ENCODE measurements at places on chromosomes 2 and 18.

GRCh38 chr2:851078-851477 is 99.6 kb upstream of the SNTG2 start:
- DNase-seq: no peak

DNA sequence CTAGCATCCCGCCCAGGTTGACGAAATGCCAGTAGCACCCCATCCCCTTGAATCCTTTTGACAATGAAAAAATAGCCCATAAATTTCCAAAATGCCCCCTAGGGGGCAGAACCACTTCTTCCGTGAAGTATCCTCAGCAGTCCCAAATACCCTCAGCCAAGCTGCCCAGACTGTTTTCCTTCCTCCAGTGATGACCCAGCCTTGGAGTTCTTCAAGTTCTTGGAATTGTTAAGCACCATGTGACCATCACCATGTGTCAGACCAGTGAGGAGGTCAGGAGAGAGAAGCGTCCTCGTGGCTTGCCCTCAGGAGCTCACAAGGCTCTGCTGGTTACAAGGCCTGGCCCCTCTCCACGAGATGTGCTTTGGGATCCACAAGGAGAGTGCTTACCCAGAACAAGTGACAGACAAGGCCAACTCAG is 1.4 kb upstream of the SLC23A3 start:
- no peak for DNase-seq

DNA sequence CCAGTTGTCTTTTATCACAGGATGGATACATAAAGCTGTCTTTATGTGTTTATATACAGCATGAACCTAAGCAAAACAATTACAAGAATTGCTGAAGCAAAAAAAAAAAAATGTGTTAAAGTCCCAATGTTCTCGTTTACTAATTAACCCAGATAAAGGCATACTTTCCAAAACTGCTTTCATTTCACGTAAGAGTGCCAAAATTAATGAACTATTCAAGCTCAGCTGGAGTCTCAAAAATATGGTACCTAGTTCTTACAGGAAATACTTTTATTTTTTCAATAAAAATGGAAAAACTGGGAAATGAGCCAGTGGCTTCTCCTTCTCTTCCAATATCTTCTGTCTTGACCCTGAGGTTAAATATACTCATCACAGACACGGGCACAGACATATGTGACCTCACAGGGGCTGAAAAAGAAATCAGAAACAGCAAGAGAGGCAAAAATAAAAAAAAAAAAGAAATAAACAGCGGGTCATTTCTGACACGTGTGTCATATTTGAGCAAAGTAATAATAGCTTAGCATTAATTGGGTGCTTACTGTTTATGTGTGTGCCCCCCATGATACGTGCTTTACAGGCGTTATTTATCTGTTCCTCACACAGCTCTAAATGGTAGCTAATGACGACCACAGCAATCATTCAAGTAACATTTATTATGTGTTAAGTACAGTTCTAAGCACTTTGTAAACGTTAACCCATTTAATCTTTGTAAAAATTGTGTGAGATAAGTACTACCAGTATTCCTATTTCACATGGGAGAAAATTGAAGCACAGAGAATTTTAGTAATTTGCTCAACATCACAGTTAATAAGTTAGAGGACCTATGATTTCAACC is 158.0 kb upstream of the MMADHC start:
- DNase-seq: no peak

DNA sequence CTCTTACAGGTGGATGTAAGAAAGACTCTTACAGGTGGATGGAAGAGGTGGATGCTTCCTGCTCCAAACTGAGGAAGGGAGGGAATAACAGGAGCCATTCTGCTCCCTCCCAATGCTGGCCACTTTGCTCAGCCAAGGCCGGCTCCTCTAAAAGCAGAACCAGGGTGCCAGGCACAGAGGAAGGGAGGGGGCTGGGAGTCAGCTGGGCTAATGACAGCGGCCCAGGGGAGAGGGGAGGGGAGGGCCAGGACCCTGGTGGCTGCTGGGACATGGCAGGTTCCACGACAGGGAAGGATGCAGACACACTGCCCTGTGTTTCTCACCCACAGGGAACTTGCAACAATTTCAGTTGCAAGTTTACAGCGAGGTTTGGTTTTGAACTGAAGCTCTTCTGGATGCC is 173.4 kb downstream of the ANAPC1 start:
- no peak for DNase-seq

GRCh38 chr2:30098266-30099005 is 48.4 kb upstream of the YPEL5 start:
- no peak for DNase-seq

DNA sequence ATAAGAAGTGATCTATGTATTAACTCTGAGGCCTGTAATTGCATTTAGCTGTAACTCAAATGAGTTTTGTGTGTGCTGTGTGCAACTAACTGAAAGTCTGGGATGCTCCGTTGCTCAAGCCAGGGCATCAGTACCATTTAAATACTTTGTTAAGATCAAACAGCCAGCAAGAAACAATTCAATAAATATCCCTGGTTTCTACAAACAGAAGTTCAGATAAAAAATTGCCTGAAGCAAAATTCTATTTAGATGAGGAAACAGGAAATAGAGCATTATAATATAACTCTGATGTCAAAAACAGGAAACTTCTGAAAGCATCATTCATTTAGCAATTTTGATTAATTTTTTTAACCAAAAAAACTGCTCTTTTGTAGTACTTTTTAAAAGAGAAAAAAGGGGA is 18.9 kb upstream of the SLC38A11 start:
- no peak for DNase-seq

- no peak for DNase-seq
Measured at GRCh38 chr2:121969166-121969565, 213.7 kb downstream of the TSN start.

DNA sequence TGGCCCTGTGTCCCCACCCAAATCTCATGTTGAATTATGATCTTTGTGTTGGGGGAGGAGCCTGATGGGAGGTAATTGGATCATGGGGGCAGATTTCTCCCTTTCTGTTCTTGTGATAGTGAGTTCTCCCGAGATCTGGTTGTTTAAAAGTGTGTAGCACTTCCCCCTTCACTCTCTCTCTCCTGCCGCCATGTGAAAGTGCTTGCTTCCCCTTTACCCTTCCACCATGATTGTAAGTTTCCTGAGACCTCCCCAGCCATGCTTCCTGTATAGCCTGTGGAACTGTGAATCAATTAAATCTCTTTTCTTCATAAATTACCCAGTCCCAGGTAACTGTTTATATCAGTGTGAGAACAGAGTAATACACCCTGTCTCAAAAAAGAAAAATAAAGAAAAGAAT is 25.5 kb downstream of the LRRFIP1 start:
- no peak for DNase-seq

GRCh38 chr18:14767474-14767873 is 19.5 kb downstream of the ANKRD30B start:
- no peak for DNase-seq

DNA sequence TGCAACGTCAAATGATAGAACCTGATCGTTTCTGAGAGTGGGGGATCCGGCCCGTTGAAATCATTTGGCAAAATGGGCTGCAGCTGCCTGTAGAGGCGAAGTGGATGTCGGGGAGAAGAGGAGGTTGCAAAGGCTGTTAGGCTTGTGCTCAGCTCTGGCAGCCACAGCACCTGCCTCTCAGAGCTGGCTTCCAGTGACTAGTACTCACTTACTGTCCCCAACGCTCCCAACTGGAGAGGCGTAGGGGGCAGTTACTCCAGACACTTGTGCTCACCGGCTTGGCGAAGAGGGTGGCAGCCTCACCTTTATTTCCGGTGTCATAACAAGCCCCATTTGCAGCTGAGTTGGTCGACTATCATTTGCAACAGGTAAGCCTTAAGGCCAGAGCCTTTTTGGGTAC is 37.9 kb downstream of the NCK2 start:
- DNase-seq: peak; percentile 71

GRCh38 chr18:3966246-3966641 is 488.9 kb downstream of the DLGAP1 start:
- DNase-seq: no peak

- DNase-seq: no peak
Measured at GRCh38 chr2:157269922-157270321, 12.4 kb downstream of the GALNT5 start.

GRCh38 chr2:55302241-55302640 is 33.2 kb upstream of the MTIF2 start:
- no peak for DNase-seq

- no peak for DNase-seq
Measured at GRCh38 chr2:3620834-3621233, 25.9 kb downstream of the COLEC11 start.

GRCh38 chr2:56715683-56716082 is 531.9 kb downstream of the CCDC85A start:
- DNase-seq: no peak

GRCh38 chr2:102194609-102195268 is 7.9 kb downstream of the IL1RL2 start:
- DNase-seq: no peak

- DNase-seq: no peak
Measured at GRCh38 chr18:41456831-41457230, 498.2 kb upstream of the PIK3C3 start.

DNA sequence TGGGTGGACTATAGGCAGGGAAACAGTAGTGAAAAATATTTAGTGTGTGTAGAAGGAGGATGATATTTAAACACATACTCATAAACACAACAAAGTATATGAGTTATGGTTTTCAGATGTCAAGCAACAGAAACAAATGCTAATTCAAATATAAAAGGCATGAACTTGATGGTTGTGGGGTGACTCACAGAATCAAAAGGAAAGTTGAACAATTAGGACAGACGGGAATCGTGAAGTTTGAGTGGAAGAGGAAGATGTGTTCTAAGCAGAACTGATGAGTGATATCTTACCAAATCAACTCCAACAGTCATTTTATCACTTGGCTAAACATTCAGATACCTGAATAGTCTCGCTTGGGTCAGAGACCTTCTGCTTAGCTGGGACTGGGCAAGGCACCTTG is 53.6 kb upstream of the ITGA6 start:
- DNase-seq: no peak

DNA sequence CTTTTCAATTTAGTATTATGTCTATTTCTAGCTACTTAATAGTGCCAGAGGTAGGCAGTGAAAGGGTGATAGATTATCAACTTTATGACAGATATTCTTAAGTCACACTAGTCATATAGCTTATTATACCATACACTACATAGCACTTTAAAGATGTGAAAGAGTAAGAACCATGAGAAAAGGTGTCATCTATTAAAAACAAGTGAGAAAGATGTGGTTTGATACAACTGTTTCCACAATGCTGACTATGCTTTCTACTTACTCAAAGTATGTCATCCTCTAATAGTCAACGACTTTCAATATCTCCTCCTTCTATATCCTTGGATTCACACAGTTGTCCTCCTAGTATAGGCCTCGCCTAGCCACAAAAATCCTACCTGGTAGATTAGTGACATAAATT is 132.9 kb upstream of the WDSUB1 start:
- DNase-seq: no peak

- DNase-seq: no peak
Measured at GRCh38 chr2:190807886-190808285, 72.7 kb upstream of the GLS start.

DNA sequence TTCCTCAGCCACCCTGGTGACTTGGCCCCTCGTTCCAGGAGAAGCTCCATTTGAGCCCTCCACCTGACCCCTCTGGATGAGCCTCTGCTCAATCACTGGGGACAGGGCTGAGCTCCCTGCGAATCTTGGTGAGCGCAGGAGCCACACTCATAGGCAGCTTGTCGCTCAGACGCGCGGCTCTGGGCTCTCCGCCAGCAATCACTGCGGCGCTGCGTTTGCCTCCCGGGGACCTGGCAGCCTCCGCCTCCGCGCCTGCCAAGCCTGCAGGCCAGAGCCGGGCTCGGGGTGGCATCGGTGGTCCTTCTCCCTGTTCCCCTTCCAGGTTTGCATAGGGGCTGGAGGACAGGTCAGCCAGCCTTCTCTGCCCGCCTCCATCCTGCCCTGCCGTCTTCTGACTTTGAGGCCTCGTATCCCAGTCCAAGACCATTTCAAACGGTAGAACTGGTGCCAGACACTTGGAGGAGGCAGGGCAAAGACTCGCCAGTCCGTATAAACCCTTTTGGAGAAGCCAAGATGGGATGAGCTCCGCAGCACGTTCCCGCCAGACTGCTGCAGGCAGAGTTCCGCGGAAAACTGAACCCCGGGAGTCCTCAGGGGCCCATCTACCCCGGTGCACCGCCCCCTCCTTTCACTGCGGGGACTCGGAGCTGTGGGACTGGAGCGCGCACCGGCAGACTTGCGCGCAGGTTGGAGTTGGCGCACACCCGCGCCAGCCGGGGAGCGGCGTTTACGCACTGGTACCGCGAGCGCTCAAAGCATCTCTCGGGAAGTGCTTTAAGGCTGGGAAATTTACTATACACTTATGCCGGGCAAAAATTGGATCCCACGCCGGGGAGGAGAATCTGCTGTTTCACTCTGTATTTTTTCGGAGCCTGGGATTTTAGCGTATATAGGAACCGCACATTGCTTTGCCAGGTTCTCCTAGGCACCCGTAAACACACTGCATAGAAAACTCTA is 1.1 kb upstream of the TACR1 start:
- DNase-seq: peak; percentile 41

DNA sequence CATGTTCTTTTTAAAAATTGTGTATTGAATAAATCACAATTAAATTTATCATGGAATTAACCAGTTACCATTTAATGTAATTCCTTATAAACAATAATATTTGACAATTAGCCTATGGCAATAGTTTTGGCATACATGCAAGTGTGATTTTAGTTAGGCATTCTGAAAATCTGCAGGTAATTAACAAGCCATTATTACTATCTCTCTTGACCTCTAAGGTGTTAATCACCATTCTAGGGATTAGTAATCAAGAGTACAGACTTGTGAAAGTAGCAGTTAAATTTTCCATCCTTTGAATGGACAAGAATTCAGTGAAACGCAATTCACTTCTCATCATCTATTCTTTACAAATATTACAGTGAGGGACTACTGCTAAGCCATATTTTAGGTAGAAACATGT is 127.7 kb upstream of the CHST9 start:
- no peak for DNase-seq

- DNase-seq: no peak
Measured at GRCh38 chr2:198483051-198483450, 678.7 kb downstream of the PLCL1 start.

GRCh38 chr18:3032721-3033120 is 19.8 kb upstream of the LPIN2 start:
- no peak for DNase-seq

- peak; percentile 61 for DNase-seq
Measured at GRCh38 chr2:58448065-58448507, 207.0 kb upstream of the FANCL start.

DNA sequence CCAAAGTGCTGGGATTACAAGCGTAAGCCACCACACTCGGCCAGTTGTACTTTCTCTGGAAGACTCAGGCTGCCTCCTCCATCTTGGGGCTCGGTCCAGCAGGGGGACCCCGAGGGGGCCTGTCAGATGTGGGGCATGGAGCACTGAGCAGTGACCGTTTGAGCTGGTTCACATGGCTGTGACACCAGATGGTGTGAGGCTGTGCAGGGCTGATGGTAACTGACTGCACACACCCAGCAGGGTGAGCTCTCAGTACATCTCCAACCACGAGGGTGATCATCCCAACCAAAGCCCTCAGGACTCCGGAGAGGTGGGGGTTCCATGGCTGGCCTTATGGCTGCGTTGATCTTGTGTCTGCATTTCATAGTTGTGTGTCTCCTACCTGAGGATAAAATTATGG is 63.4 kb downstream of the FAM168B start:
- DNase-seq: no peak

GRCh38 chr2:88658881-88659537 is 31.7 kb upstream of the EIF2AK3 start:
- no peak for DNase-seq

- DNase-seq: no peak
Measured at GRCh38 chr2:241224851-241225438, 36.5 kb downstream of the ANO7 start.

- DNase-seq: no peak
Measured at GRCh38 chr2:130720036-130720435, 8.8 kb upstream of the GPR148 start.

GRCh38 chr2:163756588-163756987 is 20.8 kb upstream of the FIGN start:
- DNase-seq: no peak
